ENCODE measurements at places on chromosomes 3 and 15.

- DNase-seq: no peak
Observed at GRCh38 chr15:97146929-97147870, 813.3 kb upstream of the ARRDC4 start.

GRCh38 chr15:68369931-68370767, 61.8 kb downstream of the ITGA11 start:
- no peak for DNase-seq

GRCh38 chr15:71599418-71600151, 210.8 kb upstream of the NR2E3 start:
- DNase-seq: no peak

- DNase-seq: no peak
Observed at GRCh38 chr3:51350751-51351150, 34.3 kb upstream of the MANF start.
